ENCODE measurements at places on chromosomes 16 and 17. TPM values are rescaled to one million over a fixed set of nuclear protein-coding genes. Genes with fewer than 3 reads are reported as not detected.

DNA sequence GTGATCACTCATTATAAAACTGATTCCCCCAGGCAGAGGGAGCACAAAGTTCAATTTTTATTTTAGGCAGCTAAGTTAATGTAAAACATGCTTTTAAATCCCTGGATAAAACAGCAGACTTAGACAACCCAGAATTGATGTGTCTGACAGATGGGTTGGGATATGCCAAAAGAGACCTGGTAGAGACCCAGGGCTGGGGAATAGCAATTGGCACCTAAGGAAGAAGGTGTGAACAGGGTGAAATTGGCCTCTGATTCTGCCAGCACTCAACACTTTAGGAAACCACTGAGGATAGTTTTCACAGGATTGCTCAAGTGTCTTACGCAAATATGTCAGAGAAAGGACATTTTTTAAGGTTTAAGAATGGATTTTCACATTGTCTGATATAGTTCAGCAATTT is 938.2 kb upstream of the CDH8 start:
- H3K4me1 ChIP-seq: no peaks in the 10 kb centered on the region
- no peaks in the 10 kb centered on the region for H3K27me3 ChIP-seq
- H3K4me3 ChIP-seq: no peak overlapping the region
- no peak for DNase-seq

GRCh38 chr17:18143044-18143936 is 34.7 kb downstream of the MYO15A start:
- H3K27me3 ChIP-seq: no peaks in the 10 kb centered on the region

- DNase-seq: no peak
- H3K27me3 ChIP-seq: peaks cover 3% of the 10 kb centered on the region
- H3K36me3 ChIP-seq: no peaks in the 10 kb centered on the region
- no peak overlapping the region for H3K27ac ChIP-seq
- no peaks in the 10 kb centered on the region for H3K4me1 ChIP-seq
Observed at GRCh38 chr17:1239210-1239609, 31.0 kb upstream of the BHLHA9 start.

GRCh38 chr17:55845385-55845784 is 94.5 kb downstream of the PCTP start:
- H3K27me3 ChIP-seq: peaks cover 4% of the 10 kb centered on the region
- H3K27ac ChIP-seq: no peak overlapping the region
- no peaks in the 10 kb centered on the region for H3K4me1 ChIP-seq
- no peak overlapping the region for H3K4me3 ChIP-seq

DNA sequence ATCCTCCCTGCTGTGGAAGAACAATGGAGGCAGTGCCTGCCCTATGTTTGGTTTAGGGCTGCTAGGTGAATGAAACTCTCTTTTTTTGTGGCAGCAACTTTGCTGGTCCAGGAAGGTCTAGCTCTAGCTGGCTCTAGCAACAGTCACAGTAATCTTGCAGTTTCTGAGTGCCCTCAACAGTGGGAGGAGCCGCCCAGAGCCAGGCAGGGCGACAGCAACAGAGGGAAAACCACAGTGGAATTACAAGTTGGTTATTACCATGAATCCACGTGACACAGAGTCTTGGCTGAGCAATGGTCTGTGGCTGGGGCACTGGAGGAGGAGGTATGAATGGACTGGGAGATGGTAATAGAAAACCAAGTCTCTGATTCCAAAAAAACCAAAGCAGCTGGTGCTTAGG is 10.3 kb downstream of the HSPB9 start:
- H3K4me3 ChIP-seq: no peak overlapping the region
- no peak overlapping the region for H3K27ac ChIP-seq
- H3K36me3 ChIP-seq: peaks cover 55% of the 10 kb centered on the region
- H3K4me1 ChIP-seq: peaks cover 45% of the 10 kb centered on the region

GRCh38 chr16:69941251-69942098 is 9.7 kb upstream of the CLEC18A start:
- no peak overlapping the region for H3K4me3 ChIP-seq
- peaks cover 45% of the 10 kb centered on the region for H3K36me3 ChIP-seq
- no peak overlapping the region for H3K27ac ChIP-seq
- no peaks in the 10 kb centered on the region for H3K27me3 ChIP-seq
- no peak for DNase-seq
- H3K4me1 ChIP-seq: no peaks in the 10 kb centered on the region

- H3K27ac ChIP-seq: no peak overlapping the region
- peaks cover 4% of the 10 kb centered on the region for H3K27me3 ChIP-seq
- H3K36me3 ChIP-seq: no peaks in the 10 kb centered on the region
- H3K4me1 ChIP-seq: no peaks in the 10 kb centered on the region
Observed at GRCh38 chr16:17578981-17579874, 108.5 kb upstream of the XYLT1 start.

HOXB4 gene
- 2.9 TPM for total RNA-seq

SULT1A1 gene
- total RNA-seq: 8.6 TPM

NACA2 gene
- total RNA-seq: not detected

- H3K4me1 ChIP-seq: no peaks in the 10 kb centered on the region
- no peaks in the 10 kb centered on the region for H3K36me3 ChIP-seq
- DNase-seq: no peak
- H3K4me3 ChIP-seq: no peak overlapping the region
- no peaks in the 10 kb centered on the region for H3K27me3 ChIP-seq
- H3K27ac ChIP-seq: no peak overlapping the region
Observed at GRCh38 chr16:54774768-54775167, 155.9 kb upstream of the IRX5 start.

DNA sequence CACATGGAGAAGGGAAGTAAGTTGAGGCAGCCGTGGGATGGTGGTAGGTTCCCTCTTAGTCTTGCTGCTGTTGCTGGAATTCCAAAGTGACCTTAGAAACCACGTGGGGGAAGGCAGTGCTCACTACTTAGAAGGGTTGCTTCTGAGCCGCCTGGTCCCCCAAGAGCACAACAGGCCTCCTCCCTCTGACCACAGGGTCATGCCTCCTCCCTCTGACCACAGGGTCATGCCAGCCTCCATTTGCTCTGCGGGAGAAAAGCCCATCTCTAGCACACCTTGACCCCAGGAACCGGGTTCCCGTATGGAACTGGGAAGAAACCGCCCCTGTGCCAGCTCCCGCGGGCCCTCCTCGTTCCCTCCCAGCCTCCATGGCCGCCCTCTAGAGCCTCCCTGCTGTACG is 13.4 kb upstream of the ZFPM1 start:
- no peak overlapping the region for H3K4me3 ChIP-seq
- peaks cover 7% of the 10 kb centered on the region for H3K4me1 ChIP-seq
- H3K27ac ChIP-seq: no peak overlapping the region
- no peaks in the 10 kb centered on the region for H3K36me3 ChIP-seq
- H3K27me3 ChIP-seq: no peaks in the 10 kb centered on the region

GRIN2A gene
- total RNA-seq: not detected

KRTAP2-1 gene
- not detected for total RNA-seq

WWP2 gene
- total RNA-seq: 93.0 TPM

GRCh38 chr16:86120201-86121192 is 221.5 kb downstream of the IRF8 start:
- H3K4me3 ChIP-seq: no peak overlapping the region
- H3K27ac ChIP-seq: no peak overlapping the region
- no peaks in the 10 kb centered on the region for H3K27me3 ChIP-seq
- DNase-seq: no peak
- H3K4me1 ChIP-seq: no peaks in the 10 kb centered on the region
